CD8-positive, alpha-beta memory T cell (primary cell): ENCODE measurements at places on chromosomes 3 and 15.

- no peaks in the 10 kb centered on the region for H3K4me1 ChIP-seq
- no peak for DNase-seq
Measured at GRCh38 chr15:56794165-56794552, 60.9 kb upstream of the ZNF280D start.

- H3K27ac ChIP-seq, result no peak overlapping the region
- no peak overlapping the region for H3K4me3 ChIP-seq
- H3K4me1 ChIP-seq, result no peaks in the 10 kb centered on the region
- DNase-seq, result no peak
- H3K36me3 ChIP-seq, result no peaks in the 10 kb centered on the region
- H3K27me3 ChIP-seq, result no peaks in the 10 kb centered on the region
Measured at GRCh38 chr3:155648013-155648591, 96.8 kb downstream of the PLCH1 start.

GRCh38 chr3:153591561-153592245, 429.7 kb downstream of the RAP2B start:
- no peak overlapping the region for H3K27ac ChIP-seq
- no peak for DNase-seq
- H3K4me1 ChIP-seq, result no peaks in the 10 kb centered on the region
- H3K27me3 ChIP-seq, result no peaks in the 10 kb centered on the region
- H3K4me3 ChIP-seq, result no peak overlapping the region
- no peaks in the 10 kb centered on the region for H3K36me3 ChIP-seq

DNA sequence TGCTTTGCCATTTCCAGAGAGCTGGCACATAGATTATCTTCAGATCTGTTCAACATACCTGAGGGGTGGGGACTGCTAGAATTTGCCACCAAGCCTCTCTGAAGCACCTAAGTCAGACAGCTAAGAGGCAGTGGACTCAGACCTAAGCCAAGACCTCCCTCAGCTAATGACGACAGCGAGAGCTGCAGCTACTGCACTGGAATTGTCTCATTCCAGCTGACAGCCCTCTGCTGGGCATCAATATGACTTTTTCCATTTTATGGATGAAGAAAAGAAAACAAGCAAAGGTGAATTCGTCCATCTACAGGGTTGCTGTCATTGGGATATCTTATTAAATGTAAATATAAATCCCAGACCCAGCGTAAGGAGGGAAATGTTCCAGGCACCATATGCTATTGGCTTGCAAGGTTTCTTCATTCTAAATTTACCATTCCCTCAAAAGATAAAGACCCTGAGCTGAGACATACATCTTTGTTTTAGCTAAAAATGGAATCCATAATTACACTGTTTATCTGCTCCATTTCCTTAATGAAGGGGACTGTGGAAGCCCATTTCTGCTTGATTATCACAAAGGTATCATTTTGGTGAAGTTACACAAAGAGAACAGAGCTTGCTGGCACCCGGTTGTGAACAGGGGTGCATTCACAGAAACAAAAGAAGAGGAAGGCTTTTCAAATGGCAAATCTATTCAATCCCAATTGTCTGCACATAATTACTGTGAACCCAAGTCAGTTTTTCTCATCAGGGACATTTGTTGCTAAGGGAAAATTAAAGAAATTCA, 85.5 kb upstream of the LRTM1 start:
- H3K27me3 ChIP-seq, result no peaks in the 10 kb centered on the region
- H3K4me3 ChIP-seq, result no peak overlapping the region
- no peaks in the 10 kb centered on the region for H3K4me1 ChIP-seq
- no peak overlapping the region for H3K27ac ChIP-seq
- no peak for DNase-seq

GRCh38 chr15:72341361-72341760, 21.4 kb upstream of the CELF6 start:
- H3K4me1 ChIP-seq, result no peaks in the 10 kb centered on the region
- H3K36me3 ChIP-seq, result peaks cover 24% of the 10 kb centered on the region
- DNase-seq, result no peak
- H3K27me3 ChIP-seq, result no peaks in the 10 kb centered on the region
- no peak overlapping the region for H3K27ac ChIP-seq
- H3K4me3 ChIP-seq, result no peak overlapping the region
